ENCODE measurements at places on chromosomes 3 and 15. TPM values are rescaled to one million over a fixed set of nuclear protein-coding genes. Genes with fewer than 3 reads are reported as not detected.

The DOCK3 gene
- 2.7 TPM for polyA plus RNA-seq

The LSAMP gene
- polyA plus RNA-seq: 2.0 TPM

The SCN5A gene
- 4.8 TPM for polyA plus RNA-seq

The EOMES gene
- 0.09 TPM for polyA plus RNA-seq

The PLEKHO2 gene
- 16.9 TPM for polyA plus RNA-seq

The ALG1L2 gene
- not detected for polyA plus RNA-seq

The SEMA3G gene
- 0.95 TPM for polyA plus RNA-seq

The FMN1 gene
- polyA plus RNA-seq: 0.27 TPM

The IL20RB gene
- polyA plus RNA-seq: 1.8 TPM

The NPAP1 gene
- polyA plus RNA-seq: 0.06 TPM

The PPP1R14D gene
- polyA plus RNA-seq: not detected
